Activated T-helper 1 cell treated with anti-CD3 and anti-CD28 coated beads, Interleukin-12 subunit alpha, Interleukin-12 subunit beta, Interleukin-2, Interleukin-4 antibody, amounts not matched to agents 30 ng/mL and 10 ng/mL and 1 ng/mL, durations not matched to agents 14 hours and 24 hours and 36 hours (primary cell): ENCODE measurements at places on chromosomes 13 and 19. TPM values are rescaled to one million over a fixed set of nuclear protein-coding genes. Genes with fewer than 3 reads are reported as not detected.

TYROBP gene
- total RNA-seq: not detected in 2 replicates

ZGLP1 gene
- total RNA-seq: 3.5 and 4.2 TPM in 2 replicates

TMEM255B gene
- 2.2 and 2.6 TPM in 2 replicates for total RNA-seq

- H3K36me3 ChIP-seq: no peaks in the 10 kb centered on the region
- H3K4me1 ChIP-seq: no peaks in the 10 kb centered on the region
- DNase-seq: no peak
- no peak overlapping the region for H3K4me3 ChIP-seq
- no peaks in the 10 kb centered on the region for H3K27me3 ChIP-seq
- no peak overlapping the region for H3K27ac ChIP-seq
These were observed 137.9 kb upstream of the LSM14A start for GRCh38 chr19:34034318-34034846.

TPTE2 gene
- total RNA-seq: not detected in 2 replicates

DNA sequence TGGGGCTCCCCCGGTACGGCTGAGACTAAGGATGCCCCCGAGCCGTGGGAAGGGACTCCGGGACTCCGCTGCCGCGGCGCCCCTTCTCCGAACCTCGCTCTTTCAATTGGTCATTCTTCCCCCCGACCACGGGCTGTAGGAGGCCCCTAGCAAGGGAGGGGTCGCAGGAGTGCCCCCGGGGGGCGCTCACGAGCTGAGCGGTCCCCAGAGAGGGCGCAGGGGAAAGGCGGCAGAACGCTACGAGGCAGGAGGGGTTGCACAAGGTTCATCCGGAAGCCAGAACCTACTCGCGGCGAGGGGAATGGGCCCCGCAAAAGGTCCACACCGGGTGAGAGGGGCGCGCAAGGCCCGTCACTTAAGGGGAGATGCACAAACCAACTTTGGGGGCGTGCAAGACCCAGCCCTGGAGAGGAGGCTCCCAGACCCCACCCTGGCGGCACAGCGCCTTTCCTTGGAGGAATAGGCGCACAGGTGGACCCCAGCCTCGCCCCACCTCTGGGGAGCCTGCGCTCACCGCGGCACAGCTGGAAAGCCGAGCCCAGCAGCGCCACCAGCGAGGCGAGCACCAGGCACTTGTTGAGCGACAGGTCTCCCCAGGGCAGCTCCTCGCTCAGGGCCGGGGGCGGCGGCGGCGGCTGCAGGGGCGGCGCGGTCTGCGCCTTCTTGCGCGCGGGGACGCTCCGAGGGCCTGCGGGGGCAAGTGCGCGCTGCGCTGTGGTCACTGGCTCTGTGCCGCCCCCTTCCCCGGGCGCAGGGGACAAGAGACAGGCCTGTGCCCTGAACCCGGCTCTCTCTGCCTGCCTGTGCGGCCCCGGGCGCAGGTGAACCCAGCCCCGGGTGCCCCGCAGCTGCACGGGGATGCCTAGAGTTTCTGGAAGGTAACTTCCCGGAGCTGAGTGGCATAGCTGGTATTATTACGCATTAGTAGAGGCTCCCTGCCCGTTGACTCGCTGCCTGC, 2.8 kb downstream of the JSRP1 start:
- no peaks in the 10 kb centered on the region for H3K36me3 ChIP-seq
- peaks cover 10% of the 10 kb centered on the region for H3K27me3 ChIP-seq
- DNase-seq: no peak
- peak overlapping the region; percentile 15 for H3K4me3 ChIP-seq

DNA sequence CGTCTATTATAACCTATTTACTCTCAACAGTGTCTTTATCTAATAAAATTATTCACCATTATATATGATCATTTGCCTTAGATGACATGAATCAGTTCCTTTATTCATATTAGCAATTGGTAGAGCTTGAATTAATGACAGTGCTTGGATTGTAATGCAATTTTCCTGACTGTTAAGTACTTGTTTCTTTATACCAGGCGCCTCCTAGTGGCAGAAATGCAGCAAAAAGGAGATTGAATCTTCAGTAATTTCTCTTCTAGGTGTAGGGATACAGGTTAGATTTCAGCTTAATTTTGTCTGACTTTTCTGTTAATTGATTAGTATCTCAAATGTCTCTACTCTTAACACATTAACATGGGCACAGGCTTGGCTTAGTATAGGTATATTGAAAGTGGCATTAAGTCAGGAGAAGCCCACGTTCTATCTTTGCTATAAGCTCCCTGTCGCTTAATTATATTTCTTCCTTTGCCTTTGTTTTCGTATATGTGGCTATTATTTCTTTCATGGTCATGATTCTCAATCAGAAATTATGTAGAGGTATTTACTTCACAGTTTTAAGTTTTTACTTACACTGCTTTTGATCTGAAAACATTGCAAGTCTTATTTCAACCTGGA, 9.1 kb upstream of the LHFPL6 start:
- no peaks in the 10 kb centered on the region for H3K36me3 ChIP-seq
- peak; percentile 16 for DNase-seq
- no peaks in the 10 kb centered on the region for H3K4me1 ChIP-seq

GRCh38 chr19:2475702-2476450, at the start of gene GADD45B:
GADD45B (plus strand) TSS chr19:2476127; CDS start chr19:2476359, 232 bp downstream.
- H3K36me3 ChIP-seq: peaks cover 23% of the 10 kb centered on the region
- H3K4me1 ChIP-seq: peaks cover 16% of the 10 kb centered on the region
- H3K4me3 ChIP-seq: peak within 1 kb of the TSS; percentile 93
- H3K27me3 ChIP-seq: no peaks in the 10 kb centered on the region

DNA sequence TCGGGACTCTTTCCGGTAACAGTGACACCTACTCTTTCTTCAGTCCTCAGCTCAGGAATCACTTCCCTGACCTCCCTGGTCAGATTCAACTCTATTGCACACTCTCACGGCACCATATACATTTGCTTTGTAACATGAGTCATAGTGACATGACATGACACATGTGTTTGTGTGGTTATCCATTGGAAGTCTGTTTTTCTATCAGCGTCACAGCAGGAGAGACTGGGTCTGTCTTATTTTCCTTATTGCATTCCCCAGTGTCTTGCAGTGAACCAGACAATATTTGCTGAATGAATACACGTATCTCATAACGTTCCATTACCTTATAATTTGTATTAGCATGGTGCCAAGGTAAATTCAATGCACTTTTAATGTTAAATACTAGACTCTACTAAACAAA, 102.0 kb downstream of the DCLK1 start:
- no peaks in the 10 kb centered on the region for H3K27me3 ChIP-seq
- H3K27ac ChIP-seq: no peak overlapping the region
- H3K4me1 ChIP-seq: no peaks in the 10 kb centered on the region
- H3K36me3 ChIP-seq: no peaks in the 10 kb centered on the region
